ENCODE measurements at places on chromosomes 1 and 21. TPM values are rescaled to one million over a fixed set of nuclear protein-coding genes. Genes with fewer than 3 reads are reported as not detected.

Gene TNFRSF4
- polyA plus RNA-seq: 0.62 TPM

Gene GUCA2A
- polyA plus RNA-seq: not detected

Gene PRRX1
- not detected for polyA plus RNA-seq

Gene USH2A
- polyA plus RNA-seq: not detected

Gene PEAR1
- not detected for polyA plus RNA-seq

Gene HSPB7
- polyA plus RNA-seq: not detected

Gene C1QTNF12
- polyA plus RNA-seq: not detected

Data from naive thymus-derived CD8-positive, alpha-beta T cell (primary cell).